ENCODE measurements at places on chromosomes 3 and 15.

- DNase-seq: no peak
Observed at GRCh38 chr3:40186508-40186907, 123.0 kb upstream of the EIF1B start.

DNA sequence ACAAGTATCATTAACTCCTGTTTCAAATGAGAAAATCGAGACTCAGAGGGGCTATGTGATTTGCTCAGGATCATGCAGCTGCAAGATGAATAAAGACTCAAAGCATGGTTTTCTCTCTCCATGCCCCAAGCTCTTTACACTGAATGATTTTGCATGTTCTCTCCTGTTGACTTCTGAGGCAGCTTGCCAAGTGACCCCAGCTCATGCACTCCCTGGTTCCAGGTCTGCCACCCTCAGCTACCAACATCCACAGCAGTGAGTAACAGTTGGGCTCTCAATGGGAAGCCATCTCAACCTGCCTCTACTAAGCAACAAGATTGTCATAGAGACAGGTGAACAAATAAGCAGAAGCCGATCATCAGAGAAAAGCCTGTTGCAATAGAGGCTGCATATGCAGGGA, 116.9 kb upstream of the GADL1 start:
- no peak for DNase-seq

DNA sequence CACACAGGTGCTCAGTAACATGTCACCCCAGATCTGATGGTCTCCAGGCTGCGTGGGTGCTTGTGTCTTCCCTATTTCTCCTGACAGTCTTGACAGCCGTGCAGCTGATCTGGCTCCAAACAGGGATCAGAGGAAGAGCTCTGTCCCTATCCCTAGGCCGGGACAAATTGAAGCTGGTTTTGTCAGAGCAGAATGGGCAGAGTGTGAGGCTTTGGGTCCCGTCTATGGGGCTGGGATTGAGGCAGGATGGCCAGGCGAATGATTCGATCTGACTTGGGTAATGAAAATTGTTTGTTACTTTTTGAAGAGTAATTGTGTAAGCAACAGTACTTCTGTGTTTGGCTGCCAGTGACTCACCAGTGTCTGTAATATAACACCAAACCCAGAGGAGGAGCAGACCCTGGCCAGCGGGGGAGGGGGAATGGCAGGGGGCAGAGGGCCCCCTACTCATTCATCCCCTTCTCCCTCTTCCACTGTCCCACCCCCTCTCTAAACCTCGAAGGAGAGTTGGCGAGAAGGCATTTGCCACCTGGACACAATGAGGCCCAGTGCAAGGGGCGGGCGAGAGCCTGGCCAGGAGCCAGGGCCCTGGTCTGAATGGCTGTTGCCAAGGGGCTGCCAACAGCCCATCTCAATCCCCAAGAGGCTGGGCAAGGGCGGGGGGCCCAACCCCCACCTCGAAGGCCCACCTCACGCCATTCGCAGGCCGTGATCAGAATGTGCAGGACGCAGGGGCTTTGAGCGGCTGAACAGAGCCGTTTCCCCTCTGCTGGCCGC, 4.9 kb upstream of the MAGEF1 start:
- DNase-seq: peak; percentile 75

GRCh38 chr15:80180468-80180867, 27.7 kb downstream of the FAH start:
- no peak for DNase-seq

- DNase-seq: no peak
Observed at GRCh38 chr15:77023576-77024272, 28.8 kb downstream of the PSTPIP1 start.

DNA sequence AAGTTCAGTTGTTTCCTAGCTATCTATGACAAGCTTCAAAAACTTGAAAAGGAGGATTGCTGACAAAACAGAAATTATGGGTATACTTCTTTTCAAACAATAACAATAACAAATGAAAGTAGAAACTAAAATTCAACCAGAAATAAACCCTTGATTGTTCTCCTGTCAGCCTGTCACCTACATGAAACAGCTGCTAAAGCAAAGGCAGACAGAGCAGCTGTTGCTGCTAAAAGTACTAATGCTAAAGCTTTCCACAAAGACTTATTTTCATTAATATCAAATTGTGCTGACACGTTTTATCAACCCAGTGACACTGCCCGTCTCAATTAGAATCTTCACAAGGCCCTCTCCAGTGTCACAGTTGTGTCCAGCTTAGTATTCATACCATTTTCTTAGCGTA, 533.2 kb upstream of the GBE1 start:
- no peak for DNase-seq

- no peak for DNase-seq
Observed at GRCh38 chr3:129756871-129757270, 136.6 kb downstream of the TMCC1 start.

GRCh38 chr15:84762840-84763572, 14.6 kb downstream of the ZNF592 start:
- DNase-seq: no peak

DNA sequence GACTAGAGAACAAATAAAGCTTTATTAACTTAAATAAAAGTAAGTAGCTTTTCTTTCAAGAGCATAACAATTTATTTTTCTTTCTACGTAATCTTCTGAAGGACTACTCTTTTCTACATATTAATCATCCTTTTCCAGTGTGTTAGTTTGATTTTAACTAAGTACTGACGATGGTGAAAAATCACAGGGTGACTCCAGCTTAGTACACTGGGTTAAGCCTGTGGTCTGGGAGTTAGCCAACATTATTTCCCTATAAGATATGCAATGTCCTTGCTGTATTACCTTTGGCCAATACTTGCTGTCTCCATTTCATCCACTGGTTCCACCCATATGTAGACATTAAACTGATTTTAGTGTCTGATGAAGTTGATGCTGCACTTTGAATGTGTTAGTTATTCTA, 508.6 kb upstream of the SUCLG2 start:
- no peak for DNase-seq

DNA sequence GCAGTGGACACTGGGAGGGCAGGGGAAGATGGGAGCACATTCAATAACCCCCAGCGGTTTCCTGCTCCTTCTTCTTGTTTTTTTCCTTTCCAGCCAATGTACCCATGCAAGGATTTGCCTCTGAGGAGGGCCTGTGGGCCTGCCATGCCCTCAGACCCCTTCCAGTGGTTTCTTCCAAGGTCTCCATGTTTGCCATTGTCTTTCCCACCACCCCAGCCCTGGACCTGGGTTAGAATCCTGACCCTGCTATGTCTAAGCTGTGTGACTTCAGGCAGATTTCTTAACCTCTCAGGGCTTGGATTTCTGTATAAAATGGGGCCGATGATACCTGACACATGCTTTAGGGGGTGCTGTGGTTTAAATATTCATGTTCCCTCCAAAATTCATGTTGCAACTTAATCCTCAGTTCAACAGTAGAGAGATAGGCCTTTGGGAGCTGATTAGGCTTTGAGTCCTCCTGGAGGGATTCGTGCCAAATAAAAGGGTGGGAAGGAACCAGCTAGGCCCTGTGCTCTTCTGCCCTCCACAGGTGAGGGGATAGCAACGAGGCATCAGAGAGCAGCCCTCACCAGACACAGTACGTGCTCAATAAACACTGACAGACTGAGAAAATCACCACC, 46.3 kb upstream of the FLNB start:
- DNase-seq: no peak

DNA sequence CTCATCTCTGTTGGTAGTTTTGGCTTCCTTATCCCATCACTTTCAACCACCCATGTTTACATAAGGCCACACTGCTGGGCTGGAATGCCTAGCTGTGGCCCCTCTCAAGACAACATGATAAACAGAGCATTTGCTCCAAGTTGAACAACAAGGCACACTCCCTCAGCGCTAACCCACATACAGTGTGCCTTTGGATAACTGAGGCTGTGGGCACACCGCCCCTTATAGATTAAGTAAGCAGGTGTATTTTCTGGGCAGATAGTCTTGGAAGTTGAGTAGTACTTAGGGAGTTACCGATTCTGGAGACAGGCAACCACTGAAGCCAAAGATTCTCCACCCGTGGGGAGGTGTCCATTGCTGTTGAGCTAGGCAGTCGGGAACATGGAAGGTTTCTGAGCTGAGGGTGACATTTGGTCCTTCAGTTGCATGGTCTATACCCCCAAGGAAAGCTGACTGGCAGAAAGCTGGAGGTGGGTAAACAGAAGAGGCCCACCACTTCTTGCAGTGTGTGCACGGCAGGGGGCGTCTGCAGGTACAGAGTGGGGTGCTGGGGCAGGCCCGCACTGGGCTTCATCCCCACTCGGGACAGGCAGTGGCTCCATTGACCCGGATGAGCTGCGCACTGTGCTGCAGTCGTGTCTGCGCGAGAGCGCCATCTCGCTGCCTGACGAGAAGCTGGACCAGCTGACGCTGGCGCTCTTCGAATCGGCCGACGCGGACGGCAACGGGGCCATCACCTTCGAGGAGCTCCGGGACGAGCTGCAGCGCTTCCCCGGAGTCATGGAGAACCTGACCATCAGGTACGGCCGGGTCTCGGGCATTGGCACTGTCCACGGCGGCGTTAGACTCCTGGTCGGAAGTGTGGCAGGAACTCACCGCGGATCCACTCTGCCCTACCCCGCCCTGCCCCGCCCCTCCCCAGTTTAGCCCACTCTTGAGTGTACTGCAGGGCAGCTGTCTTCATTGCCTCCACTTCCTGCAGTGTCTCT, 16.8 kb downstream of the NOX5 start:
- no peak for DNase-seq

DNA sequence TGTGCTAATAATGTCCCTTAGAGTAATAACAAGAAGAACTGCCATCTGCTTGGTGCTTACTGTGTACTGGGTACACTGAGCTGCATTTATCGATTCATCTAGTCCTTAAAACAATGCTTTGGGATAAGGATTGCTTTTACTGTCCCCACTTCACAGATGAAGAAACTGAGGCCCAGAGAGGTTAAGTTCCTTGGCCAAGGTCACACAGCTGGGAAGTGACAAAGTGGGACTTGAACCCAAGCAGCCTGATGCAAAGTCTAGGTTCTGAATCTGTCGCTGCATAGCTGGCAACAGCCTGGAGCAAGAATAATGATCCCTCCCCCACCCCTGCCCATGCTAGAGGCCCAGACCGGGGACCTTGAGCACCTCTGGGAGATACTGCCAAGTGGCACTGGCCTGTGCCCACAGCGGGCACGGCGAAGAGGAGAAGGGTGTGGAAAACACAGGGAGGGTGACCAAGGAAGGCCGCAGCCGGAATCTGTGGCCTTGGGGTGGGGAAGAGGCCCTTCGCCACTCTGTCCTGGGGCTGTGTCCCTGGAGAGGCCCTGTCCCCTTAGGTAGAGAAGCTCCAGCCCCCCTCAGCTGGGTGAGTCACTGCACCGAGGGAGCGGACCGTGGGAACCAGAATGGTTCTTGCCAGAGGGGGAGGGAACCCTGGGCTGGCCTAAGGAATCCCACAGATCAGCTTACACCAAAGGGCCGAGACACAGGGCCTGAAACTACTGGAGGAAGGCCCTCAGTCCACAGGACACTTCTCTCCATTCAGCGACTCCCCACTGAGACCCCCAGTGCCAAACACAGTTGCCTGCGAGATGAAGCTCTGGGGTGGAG, 3.5 kb downstream of the PLXND1 start:
- DNase-seq: peak; percentile 81

GRCh38 chr3:28103861-28104260, 137.6 kb upstream of the CMC1 start:
- DNase-seq: no peak

DNA sequence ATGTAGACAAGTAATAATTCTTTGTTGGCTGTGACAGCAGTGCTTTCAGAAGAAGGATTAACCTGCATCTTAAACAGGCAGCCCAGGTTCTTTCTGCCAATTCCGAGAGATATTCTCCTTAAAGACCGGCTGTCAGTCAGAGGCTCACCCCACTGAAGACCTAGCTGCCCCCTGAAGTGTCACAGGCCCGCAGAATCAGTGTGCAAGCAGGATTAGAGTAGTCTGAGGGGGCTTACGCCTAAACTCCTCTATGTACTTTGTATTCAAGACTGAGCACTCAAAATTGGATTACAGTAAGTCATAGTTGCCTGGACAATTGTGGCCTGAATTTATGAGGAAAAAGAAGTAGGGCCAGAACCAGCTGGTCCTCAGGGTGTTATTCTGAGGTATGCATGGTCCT, 342.9 kb downstream of the CLSTN2 start:
- no peak for DNase-seq

GRCh38 chr15:62145015-62145735, 19.9 kb downstream of the C2CD4B start:
- DNase-seq: no peak

- peak; percentile 39 for DNase-seq
Observed at GRCh38 chr15:85354461-85354860, 25.9 kb upstream of the AKAP13 start.

GRCh38 chr3:188049606-188050530, 104.1 kb upstream of the LPP start:
- no peak for DNase-seq

GRCh38 chr3:73656241-73656890, 31.6 kb upstream of the PDZRN3 start:
- no peak for DNase-seq

GRCh38 chr15:57493351-57493750, 98.4 kb upstream of the MYZAP start:
- DNase-seq: no peak

- no peak for DNase-seq
Observed at GRCh38 chr3:72615776-72616175, 232.5 kb downstream of the SHQ1 start.

DNA sequence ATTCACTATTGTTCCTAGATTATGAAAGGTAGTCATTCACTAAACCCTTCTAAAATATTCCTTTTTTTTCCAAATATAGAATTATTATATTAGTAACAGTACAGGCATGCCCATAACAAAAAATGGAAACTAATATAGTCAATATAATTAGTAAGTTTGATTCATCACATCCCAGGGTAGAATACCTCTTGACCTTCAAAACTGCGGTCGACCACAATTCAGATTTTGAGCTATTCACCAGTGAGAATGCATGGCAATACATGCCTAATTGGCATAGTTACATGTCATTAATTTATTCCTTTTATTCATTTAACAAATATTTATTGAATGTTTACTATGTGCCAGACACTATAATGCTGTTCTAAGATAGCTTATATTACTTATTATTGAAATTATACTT, 98.0 kb downstream of the CHL1 start:
- DNase-seq: no peak

- no peak for DNase-seq
Observed at GRCh38 chr3:196463804-196464203, 31.6 kb upstream of the UBXN7 start.

DNA sequence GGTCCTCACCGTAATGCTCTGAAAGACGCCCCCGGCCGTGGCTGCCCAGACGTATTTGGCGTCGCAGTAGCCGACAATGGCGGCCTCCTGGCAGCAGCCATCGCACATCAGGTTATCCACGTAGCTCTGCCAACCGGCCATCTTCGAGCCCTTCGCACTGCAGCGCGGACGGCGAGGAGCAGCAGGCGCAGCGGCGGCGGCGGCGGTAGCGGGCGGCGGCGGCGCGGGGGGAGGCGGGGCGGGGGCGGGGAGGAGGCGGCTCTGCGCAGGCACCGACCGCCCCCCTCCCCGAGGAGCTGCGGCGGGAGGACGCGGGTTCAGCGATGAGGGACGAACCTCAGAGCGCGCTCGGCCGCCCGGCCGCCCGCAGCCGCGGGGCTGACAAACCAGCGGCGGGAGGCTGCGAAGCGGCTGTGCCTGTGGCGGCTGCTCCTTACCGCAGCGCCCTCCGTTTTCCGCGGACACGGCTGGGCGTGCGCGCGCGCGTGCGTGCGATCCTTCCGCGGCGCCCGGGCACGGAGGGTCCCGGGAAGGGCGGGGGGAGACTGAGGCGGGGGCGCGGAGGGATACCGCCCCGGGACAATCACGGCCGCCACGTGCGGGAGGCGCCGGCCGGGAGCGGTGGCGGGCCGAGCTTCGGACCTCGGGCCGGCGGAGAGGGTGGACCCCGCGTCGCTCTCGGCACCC, at the start of gene PFN2:
PFN2 (minus strand) TSS at position 180 of the 687 bp plus-strand sequence; CDS start at position 141, 39 bp downstream.
- DNase-seq: peak; percentile 90

Data from left hindlimb (tissue), 1 donor.